ENCODE measurements at places on chromosomes 1 and 21. TPM values are rescaled to one million over a fixed set of nuclear protein-coding genes. Genes with fewer than 3 reads are reported as not detected.

SPEN gene
- 35.6 TPM for polyA plus RNA-seq

CYP4Z1 gene
- not detected for polyA plus RNA-seq

AQP10 gene
- polyA plus RNA-seq, result not detected

AMY1C gene
- not detected for polyA plus RNA-seq

CMPK1 gene
- 187 TPM for polyA plus RNA-seq

CFHR4 gene
- polyA plus RNA-seq, result not detected

NTMT2 gene
- not detected for polyA plus RNA-seq

HFM1 gene
- not detected for polyA plus RNA-seq

KIF17 gene
- not detected for polyA plus RNA-seq

KIF2C gene
- polyA plus RNA-seq, result 0.61 TPM

AIRE gene
- polyA plus RNA-seq, result 0.22 TPM

GRCh38 chr21:44292812-44293195, 7.0 kb upstream of the PFKL start:
- no peak for DNase-seq

GRCh38 chr1:234957330-234958065, 171.1 kb downstream of the TOMM20 start:
- DNase-seq, result no peak

GRCh38 chr1:41573194-41573593, 88.7 kb upstream of the EDN2 start:
- no peak for DNase-seq

DNA sequence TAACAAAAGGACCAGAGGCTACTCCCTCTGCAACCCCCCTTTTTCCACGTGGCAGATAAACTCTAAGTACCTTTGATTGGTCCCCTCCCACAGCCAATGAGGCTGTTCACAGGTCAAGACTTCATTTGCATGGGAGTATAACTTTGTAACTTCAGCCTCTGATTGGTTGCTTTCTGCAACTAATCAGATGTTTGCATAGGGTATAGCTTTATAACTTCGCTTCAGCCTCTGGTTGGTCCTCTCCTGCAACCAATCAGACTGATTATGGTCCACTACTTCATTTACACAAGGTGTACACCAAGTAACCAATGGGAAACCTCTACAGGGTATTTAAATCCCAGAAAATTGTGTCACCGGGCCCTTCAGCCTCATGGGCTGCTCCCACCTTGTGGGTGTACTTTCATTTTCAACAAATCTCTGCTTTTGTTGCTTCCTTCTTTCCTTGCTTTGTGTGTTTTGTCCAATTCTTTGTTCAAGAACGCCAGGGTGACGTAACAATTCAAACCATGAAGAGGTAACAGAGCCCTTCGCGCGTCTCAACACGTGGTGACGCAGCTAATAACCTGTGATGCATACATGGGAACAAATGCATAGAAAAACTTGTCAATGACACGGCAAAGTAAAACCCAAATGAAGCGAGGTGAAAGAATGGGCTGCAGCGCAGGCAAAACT, 47.2 kb downstream of the VPS26C start:
- no peak for DNase-seq

GRCh38 chr1:184387069-184387475, 243 bp downstream of the C1orf21 start:
- DNase-seq, result no peak

- no peak for DNase-seq
These were observed 33.4 kb upstream of the CITED4 start for GRCh38 chr1:40895601-40896000.

DNA sequence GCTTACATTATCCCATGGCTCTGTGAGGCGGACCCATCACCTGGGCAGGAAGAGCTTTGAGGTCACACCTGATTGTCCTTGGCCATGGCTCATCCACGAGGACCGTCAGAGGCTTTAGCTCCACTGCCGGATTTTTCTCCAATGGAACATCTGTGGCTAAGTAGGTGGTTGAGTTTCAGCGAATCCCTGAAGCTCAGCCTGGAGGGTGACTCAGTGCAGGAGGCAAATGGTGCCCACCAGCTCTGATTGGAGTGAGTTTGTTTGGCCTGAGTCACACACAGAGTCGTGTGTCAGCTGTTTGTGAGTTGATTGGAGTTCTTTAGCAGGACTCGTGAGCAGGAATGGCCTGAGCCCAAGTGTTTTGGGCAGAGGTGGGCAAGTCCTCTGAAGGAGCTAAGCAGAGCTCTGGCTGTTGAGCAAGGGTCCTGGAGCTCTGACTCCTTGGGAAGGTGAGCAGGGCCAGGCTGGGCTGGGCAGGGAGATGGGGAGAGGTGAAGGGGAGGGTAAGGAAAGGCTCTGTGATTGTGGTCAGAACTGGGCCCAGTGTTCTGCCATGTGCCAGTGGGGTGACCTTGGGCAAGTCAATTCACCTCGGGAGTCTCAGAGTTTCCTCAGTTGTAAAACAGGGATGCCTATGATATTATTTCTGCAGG, 2.0 kb downstream of the SLC6A17 start:
- DNase-seq, result no peak

- DNase-seq, result no peak
These were observed 128.0 kb downstream of the TNNI3K start for GRCh38 chr1:74363220-74363619.

DNA sequence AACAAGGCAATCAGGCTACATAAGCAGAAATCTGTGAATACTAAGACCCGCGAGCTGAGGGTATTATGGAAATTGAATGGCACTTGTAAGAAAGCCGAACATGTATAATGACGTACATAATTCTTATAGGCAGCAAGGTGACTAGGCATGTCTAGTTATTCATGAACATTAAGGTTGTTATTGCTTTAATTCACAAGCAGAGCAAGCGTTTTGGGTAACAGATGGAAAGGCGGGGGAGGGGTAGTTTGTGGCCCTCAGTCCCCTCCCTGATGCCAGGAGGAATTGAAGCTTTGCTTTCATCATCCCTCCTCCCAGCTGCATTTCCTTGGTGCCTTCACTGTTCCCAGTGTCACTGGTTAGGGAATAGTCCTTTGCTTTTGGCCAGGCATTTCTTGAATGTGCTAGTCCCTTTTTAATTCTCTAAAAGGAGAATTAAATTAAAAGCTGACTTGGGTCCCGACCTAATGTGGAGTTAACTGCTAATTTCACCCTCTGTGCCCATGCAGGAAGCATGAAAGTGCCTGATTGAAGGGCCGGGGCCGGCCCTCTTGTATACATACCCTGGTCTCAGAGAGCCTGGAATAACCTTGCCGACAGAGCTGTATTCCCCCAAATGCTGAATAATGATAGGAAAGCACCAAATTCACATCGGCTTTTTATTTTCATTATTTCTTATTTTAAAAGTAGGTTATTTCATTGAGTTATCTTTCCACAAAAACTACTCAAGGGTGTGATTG, 42.5 kb downstream of the RYR2 start:
- no peak for DNase-seq

- no peak for DNase-seq
These were observed 8.9 kb downstream of the BSND start for GRCh38 chr1:55007625-55008024.

DNA sequence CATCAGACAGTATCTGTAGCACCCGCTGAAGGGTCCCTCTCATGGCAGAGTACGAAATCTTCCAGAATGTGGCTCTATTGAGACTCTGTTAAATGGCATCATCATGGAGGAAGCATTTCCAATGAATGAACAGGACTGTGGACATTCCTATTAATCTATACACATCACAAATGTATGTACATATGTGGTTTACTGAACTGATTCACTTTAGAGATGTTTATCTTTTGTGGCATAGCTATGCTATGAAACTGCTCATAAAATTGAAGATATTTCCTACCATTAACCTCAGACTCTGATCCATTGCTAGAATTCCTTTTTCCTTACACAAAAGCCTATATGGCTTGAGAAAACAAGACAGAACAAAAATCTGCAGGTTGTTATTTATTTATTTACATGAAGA, 259.6 kb upstream of the RRP15 start:
- no peak for DNase-seq

DNA sequence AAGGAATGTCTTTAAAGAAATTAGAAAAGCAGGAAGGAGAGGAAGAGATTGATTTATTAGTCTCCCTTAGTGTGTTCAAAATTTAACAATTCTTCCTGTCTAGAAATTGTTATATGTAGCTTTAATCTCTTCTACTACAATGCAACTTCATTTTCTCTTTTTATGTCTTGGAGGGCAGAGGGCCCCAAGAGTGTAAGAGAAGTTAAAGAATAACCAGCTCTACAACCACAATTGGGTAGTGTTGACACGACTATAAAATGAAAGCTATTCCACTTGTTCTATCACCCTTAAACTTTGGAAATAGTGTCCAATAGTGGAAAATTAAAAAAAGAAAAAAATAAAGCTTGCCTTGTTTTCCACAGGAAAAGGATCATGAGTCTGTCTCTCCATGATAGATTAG, 82.6 kb upstream of the DPYD start:
- no peak for DNase-seq

- DNase-seq, result no peak
These were observed 316.3 kb downstream of the KCNH1 start for GRCh38 chr1:210817385-210818275.

GRCh38 chr1:97423403-97423802, 497.4 kb downstream of the DPYD start:
- no peak for DNase-seq

DNA sequence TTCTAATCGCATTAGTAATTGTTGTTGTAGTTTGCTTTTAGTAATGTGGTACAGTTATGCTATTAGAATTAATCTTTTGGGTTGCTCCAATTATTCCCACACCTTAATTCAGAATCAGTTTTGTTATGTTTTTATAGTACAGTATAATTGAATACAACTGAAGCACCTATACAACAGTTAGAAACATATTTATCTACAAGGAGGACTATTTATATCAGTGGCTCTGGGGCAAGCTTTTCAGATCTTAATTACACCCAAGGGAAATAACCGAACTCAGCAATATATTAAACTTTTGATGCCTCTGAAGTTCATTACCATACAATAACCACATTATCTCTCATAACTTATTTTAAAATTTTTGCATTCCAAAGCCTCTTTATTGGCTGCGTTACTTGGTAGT, 74.4 kb downstream of the LHX9 start:
- no peak for DNase-seq

DNA sequence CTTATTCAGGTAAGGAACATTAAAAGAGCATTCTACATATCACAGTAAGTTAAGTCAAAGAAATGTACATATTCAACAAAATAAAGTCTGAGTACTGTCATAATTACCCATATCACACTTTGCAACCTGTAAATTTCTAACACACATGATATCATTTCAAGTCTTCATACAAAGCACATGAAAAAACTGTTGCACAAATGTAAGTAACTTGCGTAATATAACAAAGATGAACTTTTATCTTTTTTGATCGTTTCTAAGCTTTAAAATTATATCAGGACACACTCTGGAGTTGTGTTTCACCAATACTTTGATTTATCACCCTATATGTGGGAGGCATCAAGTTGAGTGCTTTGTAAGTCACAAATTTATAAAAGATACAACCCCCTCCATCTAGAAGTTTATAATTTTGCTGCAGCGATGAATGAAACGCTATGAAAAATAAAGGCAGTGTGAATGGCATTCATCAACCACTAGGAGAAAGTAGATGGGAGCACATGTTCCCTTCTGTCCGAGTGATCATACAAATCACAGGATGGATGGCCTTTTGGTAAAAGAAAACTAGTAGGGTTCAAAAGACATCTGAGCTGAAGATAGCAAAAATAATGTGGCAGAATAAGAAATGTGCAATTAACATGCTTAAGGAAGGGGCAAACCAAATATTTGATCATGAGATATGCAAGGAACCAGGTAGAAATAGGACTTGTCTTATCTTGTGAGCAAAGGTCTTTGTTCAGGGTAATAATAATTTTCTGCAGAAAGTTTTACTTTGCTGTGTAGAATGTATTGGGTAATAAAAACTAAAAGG, 27.5 kb downstream of the NRIP1 start:
- no peak for DNase-seq

DNA sequence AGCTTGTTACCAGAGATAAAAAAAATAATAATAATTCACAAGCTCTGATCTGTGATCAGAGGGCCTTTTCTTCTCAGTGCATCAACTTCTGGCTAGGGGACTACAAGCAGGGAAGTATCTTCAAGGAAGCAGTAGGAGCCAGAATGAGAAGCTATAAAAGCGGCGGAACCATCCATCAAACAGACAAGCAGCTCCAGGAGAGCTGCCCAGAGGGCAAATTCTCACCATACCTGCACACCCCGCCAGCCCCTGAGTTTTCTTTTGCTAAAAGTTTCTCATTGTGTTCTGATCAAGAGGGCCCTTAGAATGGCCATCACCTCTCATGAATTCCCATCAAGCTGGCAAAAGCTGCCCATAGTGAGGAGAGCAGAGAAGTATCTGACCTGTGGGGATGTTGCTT, 99.4 kb downstream of the SMYD2 start:
- DNase-seq, result no peak

DNA sequence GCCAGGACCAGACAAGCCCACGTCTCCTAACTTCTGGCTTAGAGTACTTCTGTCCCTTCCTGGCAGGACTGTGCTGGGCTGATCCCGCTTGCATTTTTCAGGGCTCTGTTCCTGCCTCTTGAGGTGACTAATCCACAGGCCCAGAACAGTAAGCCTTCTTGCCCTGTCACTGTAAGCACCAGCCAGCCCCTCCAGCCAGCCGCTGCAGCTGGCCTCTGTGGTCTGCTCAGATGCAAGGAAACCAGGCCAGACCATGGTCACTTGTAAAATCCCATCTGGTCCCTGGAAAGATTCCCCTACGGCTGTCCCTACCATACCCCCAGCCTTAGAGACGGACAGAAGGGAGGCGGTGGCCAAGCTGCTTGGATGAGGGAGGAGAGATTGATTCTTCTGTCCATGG, 74.2 kb downstream of the KIRREL1 start:
- no peak for DNase-seq

DNA sequence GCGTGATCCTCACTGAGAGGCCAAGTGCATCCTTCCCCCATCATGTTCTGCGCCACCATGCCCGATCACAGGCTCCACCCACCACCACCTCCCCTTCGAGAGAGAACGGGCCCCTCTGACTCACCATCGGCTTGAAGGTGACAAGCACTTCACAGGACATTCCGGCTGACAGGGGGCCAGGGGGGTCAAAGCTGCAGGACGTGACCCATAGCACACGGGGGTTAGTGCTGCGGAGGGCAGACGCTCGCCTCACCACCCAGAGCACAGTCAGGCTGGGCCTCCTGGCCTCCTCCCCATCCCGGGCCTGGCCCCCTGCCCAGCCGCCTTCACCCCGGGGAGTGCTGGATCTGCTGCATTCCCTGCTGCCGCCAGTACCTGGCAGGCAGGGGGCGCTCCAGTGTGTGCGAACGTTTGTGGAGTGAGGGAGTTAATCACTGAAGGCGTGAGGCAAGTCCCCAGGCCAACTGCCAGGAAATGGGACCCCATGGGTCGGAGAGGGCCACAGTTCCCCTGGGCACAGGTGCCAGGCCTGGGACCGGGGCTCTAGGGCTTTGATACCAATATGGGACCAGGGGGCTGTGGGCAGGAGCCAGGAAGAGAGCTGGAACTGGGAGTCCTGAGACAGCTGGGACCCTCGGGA, 40.9 kb upstream of the TMEM52 start:
- DNase-seq, result peak; percentile 60
